ENCODE measurements at places on chromosomes 11 and 22.

DNA sequence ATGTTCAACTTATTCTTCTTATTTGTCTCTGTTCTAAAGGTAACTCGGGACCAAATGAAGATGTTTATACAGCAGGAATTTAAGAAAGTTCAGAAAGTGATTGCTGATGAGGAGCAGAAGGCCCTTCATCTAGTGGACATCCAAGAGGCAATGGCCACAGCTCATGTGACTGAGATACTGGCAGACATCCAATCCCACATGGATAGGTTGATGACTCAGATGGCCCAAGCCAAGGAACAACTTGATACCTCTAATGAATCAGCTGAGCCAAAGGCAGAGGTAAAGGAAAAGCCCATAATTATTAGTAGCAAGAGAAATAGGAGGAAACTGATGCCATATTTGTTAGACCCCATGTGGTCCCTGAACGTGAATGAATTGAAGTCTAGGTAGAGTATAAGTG is 63.3 kb downstream of the TRIM44 start:
- peak; percentile 26 for DNase-seq

DNA sequence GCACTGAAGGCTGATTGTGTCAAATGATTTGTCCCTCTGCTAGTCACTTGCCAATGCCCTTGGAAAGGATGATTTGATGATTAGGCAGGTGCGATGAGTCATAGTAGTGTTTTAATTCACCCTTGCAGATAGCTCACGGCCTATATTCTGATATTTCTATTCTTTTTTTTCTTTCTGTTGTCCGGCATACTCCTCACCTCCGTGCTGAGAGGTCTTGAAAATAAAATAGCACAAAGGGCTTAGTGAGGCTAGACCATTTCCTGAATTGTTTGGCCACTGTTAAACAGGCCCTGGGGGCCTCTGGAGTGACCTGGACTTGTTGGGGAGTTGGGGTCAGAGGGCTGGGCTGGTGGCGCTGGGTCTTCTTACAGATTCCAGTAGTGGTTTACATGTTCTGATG is 99.8 kb downstream of the ZBTB16 start:
- DNase-seq, result no peak

DNA sequence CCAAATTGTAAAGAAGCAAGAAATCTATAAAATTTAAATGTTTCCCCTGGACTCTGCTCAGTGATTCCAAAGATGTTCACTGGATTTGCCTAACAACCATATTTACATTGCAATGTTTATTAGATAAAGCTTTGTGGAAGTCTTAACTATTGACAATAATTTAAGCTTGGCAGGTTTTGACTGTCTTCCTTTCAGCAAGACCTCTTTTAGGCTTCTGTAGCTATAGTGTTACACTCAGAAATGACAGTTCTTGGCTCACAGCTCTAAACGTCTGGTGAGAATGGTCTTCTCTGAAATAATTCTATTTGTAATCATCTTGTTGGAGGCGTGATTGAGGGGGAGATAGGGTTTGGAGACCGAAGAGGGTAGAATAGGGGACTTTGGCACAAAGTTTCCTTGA is 44.8 kb upstream of the CRTAM start:
- DNase-seq, result no peak

GRCh38 chr11:44377914-44378321 is 68.0 kb upstream of the ALX4 start:
- no peak for DNase-seq

- no peak for DNase-seq
These were observed 58.3 kb downstream of the TYR start for GRCh38 chr11:89235976-89236375.

- no peak for DNase-seq
These were observed 9.0 kb upstream of the DRD2 start for GRCh38 chr11:113484223-113484622.

- no peak for DNase-seq
These were observed 23.4 kb upstream of the CELSR1 start for GRCh38 chr22:46560696-46561295.

GRCh38 chr11:133553885-133554740 is 21.8 kb upstream of the OPCML start:
- no peak for DNase-seq

DNA sequence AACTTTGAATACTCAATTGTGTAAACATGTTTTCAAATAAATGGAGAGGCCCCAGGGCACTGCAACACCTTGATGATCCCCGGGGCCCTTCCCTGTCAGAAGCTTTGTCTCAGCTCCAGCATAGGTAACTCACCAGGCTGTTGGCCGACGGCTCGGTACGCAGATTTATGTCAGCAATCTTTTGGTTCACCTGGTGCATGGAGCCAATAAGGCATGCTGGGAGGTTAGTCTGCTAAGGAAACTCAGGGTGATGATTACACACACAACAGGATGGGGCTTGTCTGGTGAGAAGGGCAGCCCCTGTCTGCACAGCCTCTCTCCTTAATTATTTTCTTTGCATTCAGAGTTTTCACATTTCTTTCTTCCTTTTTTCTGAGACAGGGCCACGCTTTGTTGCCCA is 10.8 kb downstream of the FAM227A start:
- no peak for DNase-seq

DNA sequence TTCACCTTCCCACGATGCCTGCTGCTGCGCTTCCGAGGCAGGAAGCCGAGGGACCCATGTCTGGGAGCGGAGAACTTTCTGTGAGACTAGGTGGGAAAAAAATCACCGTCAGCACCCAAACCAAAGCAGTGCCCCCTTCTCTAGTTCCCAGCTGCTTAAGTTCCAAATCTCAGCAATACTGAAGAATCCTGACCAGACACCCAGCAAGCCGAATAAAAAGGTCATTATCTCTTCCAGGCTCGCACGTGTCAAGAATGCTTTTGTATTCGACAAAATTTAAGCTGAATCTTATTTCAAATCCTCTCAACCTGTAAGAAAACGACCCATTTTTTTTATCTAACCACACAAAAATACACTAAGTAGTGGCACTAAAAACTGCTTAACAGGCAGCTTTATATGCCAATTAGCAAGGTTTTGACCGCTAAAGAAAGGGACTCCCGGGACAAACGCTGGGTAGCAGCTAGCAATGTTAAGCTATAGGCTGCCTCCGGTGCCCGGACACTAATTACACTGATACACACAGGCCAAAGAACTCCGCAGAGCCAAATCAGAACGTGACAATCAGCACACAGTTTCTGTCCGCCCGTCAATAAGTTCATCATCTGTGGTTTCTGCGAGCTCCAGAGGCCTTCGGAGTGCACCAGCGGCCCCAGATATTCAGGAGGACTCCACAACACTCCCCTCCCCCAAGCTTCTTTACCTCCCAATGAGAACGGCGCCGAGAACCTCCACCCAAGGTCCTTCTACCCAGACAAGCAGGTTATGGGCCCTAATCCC is 728 bp downstream of the RPL3 start:
- DNase-seq, result no peak

- DNase-seq, result no peak
These were observed 11.5 kb downstream of the BMAL1 start for GRCh38 chr11:13289081-13289480.

DNA sequence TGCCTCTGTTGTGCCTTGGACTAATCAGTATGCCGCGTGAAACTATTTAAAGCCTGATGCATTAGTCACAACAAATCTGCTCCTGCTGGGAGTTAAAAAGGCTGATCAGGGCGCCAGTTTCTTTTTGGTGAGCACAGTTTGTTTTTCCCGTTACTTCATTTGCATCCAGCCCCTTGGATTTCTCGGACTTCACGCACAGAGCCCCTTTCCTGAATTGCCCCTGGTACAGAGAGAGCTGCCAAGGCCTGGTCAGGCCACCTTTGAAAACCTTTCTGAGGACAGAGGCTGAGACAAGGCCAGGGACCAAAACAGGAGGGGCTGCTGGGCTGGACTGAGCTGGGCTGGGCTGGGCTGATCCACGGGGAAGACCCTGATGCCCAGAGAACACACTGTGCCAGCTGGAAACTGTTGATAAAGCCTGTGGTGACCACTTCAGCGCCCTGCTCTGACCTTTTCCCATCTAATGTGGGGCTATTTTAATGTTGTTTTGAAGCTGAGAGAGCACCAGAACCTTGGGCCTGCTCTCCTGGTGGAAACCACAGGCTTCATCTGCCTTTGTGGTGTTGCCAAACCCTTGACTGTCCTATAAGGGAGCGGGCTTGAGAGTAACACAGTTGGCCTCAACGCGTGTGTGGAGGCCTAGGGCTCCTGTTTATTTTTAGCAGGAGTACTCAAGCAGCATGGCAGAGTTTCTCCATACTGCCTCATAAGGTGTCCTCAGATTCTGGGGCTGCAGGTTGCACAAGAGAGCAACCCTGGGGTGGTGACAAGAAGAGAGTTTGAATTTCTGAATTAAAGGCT is 44.2 kb downstream of the NAV2 start:
- DNase-seq, result no peak
